ENCODE measurements at places on chromosomes 16 and 17.

DNA sequence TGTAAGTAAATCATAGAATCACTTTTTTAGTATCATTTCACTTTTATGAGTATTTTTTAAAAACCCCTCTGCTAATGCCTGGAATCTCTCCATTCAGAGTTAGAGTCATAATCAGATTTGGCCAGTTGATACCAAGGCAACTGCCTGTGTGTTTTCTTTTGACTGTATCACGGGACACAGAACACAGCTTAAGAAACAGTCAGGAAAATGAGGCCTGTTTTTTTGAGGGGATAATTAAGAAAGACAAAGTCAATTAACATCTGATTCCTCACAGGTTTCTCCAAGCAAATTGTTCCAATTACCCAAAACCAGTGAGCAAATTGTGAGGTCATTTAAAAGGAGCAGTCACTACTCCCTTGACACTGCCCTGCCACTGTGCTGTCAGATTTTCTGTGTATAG, 944.5 kb upstream of the SOX9 start:
- DNase-seq = no peak

DNA sequence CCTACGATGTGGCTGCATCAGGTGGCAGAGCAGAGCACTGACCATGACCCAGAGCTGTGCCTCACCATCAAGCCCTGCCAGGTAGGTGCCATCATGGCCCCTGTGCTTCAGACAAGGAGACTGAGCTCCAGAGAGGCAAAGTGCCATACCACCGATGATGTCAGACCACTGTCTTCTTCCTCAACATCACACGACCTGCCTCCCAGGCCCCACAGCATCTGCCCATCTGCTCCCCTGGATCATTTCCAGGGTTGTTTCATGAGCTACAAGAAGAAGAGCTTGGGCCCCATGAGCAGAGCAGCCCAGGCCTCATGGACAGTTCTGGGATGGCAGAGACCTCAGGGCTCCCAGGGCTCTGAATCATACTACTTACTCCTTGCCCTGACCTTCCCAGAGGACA, 9.9 kb downstream of the XYLT1 start:
- DNase-seq = no peak

DNA sequence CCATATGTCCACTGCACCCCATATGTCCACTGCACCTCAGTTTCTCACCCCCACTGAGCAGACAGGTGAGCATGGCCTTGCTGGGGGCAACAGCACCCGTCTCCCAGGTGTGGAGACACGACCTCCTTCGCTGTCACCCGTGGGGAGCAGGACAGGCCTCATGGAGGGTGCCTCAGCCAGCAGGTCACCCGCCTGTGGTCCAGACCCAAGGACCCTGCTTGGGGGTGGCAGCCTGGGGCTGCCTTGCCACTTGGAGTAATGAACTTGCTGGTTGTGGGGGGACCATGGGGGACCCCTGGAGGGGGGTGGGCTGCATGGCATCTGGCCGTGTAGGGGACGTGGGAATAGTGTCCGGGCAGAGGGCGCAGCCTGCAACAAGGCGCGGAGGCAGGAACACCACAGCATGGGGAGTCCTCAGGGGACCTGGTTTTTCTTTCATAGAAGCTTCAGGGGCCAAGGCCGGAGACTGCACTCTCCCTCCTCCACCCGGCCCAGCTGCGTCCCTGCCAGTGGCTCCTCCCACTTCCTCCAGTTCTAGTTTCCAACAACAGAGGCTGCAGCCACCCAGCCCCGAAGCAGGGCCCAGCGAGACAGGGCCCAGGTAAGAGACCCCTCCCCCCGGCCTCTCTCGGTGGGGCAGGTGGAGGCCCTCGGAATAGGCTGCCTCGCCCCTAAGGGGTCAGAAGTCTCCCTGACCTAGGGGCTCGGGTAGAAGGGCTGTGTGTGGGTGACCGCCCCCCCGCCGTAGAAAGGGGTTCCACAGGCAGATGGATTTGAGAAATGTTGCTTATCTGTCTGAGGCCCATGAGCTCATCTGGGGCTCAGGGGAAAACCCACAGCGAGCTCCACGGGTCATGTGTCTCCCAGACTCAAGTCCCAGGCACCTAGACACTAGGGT, at the start of gene NHLRC4:
NHLRC4 (plus strand) TSS at position 531 of the 898 bp plus-strand sequence. CDS start 1,043 bp downstream, outside the sequence.
- peak; percentile 63 for DNase-seq

GRCh38 chr17:49894761-49895160, 46.9 kb upstream of the TAC4 start:
- no peak for DNase-seq

GRCh38 chr16:1559446-1559975, 26.0 kb downstream of the TMEM204 start:
- DNase-seq = no peak

Measured in Kasumi-1 (cell line).